ENCODE measurements at places on chromosomes 7 and 10.
A peak's percentile ranks its signal among the peaks of the same experiment; 100 is the strongest.

DNA sequence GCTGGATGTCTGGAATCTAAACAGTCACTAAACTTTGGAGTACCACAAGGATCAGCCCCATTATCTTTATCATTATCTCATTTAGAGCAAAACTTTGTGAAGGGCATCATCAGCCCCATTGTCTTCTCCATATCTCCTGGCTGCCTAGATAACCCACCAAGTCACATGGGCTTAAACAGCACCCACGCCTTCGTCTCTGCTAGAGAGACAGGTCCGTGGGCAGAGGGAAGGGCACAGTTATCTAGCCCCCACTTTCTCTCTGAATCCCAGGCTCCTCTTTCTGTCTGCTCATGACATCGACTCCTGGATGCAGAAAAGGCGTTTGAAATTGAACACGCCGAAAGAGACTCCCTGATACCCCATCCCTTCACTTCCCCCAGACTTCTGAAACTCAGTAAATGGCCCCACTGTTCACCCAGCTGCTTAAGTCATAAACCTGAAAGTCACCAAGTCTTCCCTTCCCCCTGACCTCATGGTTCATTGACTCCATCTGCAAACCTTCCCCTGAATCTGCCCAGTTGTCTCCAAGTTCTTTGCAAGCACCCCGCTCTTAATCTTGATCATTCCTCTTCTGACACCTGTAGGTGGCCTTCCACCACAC, 20.9 kb upstream of the PARD3 start:
- DNase-seq = no peak

DNA sequence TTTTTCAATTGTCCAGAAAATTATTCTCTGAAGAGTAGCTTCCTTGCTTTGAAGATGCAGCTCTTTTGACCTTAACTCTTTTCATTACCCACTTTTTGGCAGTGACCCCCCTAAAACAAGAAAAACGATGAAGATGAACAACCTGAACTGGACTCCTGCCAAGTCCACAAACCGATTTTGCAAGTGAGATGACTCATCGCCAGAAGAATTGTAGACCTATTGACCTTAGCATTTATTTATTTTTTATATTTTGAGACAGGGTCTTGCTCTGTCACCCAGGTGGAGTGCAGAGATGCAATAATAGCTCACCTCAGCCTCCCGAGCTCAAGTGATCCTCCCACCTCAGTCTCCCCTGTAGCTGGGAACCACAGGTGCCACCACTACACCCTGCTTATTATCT, 859.2 kb downstream of the GATA3 start:
- DNase-seq = no peak

DNA sequence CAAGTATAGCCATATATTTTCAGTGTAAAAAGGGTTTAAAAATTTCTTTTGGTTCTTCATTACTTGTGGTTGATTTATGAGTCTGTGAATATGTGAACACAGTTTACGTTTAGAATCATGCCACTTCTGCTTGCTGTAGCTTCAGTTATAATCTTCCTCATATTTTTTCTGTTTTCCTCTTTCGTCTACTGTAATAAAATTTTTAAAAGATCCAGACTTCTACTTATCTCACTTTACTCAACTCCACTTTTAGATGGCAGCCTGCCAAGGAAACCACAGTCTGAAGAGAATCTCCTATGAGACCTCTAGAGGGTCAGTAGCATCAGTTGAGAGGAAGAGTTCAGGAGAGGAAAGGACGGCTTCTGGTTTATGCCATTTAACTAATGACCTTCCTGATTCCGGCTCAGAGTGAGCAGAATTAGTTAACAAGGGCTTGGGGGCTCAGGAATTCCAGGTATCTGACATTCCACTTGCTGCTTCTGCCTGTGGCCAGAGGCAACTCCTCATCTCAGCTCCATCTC, 21.4 kb downstream of the CREB5 start:
- DNase-seq = no peak

- no peak for DNase-seq
Observed at GRCh38 chr10:26368463-26368862, 69.7 kb upstream of the APBB1IP start.

DNA sequence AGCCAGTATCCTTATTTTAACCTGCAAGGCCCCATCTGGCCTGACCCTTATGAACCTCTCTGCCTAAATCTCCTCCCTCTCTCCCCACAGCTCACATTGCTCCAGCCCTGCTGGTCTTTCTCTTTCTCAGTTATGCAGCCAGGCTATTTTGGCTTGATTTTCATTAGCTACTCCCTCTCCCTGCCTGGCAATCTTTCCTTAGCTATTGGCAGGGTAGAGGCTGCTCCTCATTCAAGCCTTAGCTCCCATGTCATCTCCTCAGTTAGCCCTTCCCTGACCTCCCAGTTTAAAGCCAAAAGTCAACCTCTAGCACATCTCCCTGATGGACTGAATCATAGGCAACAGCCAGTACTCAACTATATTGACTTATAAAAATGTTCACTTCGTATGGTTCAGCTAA, 214.4 kb upstream of the CELF2 start:
- no peak for DNase-seq

DNA sequence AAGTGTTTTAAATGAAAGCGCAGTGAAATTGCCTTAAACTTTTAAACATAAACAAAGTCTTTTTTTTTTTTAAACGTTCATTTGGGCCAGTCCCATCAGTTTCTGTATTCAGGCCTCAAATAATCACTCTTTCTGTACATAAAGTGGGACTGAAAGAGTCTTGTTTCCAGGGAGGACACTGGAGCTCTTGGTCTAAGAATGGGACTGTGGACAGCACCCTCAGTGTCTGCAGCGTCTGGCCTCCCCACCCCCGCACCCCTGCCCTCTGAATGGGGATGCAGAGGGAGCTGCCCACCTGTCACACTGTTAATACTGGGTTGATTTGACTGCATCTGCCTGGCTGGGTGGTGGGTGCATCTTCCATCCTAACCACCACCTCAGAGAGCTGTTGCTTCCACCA, 5.2 kb downstream of the ZNF365 start:
- no peak for DNase-seq

DNA sequence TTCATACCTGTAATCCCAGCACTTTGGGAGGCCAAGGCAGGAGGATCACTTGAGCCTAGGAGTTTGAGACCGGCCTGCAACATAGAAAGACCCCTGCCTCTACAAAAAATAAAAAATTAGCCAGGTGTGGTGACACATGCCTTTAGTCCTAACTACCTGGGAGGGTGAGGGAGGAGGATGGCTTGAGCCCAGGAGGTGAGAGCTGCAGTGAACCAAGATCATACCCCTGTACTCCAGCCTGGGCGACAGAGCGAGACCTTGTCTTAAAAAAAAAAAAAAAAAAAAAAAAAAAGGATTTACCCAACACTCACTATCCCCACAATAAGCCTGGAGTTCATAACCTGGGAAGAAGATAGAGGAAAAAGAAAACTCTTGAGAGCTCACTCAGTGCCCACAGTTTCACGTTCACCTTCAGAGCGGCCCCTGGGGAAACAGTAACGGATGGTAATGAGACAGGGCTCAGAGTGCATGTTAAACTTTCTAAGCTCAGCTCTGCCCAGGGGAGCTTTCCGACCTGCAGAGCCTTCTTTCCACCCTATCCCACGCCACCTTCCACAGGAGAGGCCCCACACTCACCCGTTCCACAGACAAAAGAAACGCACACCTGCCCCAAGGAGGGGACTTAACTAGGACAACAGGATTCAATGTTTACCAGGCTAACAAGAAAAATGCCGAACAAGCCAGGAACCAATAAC, 259.8 kb upstream of the KLF14 start:
- no peak for DNase-seq

GRCh38 chr7:29276199-29276598, 81.6 kb downstream of the CHN2 start:
- DNase-seq = no peak

DNA sequence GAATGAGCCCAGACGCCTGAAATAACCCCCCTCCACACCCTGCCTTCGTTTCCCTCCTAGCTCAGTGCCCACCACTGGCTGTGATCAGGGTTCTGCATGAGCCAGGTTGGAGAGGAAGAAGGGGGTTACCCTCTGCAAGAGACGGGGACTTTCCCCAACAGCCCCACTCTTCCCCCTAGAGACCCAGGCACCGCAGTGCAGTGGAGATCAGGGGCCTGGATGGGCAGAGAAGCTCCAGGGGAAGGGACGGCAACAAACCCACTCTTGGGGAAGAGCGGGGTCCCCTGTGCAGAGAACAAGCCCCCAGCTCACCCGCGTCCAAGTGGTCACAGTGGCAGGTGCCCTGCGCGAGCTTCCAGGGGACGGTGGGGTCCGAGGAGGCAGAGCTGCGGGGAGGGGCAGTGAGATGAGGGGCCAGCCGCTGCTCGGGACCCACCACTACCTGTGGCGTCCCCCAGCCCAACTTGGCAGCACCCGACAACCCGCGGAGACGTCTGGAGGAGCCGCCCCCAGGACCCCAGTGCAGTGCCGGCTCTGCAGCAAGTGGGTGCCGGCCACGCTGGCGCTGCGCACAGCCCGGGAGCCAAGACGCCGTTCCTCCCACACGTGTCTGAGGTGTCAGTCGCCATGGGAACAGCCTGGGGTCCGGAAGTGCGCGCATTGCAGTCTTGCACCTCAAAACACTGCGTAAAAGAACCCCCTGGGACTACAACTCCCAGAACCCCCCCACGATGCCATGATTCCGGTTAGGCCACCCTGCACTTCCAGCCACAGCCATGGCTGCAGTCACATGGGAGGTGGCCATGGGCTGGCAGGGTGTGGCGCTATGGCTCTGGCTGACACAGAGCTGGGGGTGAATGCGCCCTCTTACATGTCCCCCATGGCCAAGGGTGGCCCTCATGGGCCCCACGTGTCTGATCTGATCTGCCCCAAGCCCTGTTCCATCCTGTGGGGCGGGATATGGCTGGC, 45.8 kb upstream of the WIPI2 start:
- no peak for DNase-seq

- DNase-seq = no peak
Observed at GRCh38 chr7:22728401-22729029, 1.5 kb downstream of the IL6 start.

GRCh38 chr10:54063514-54063913, 737.5 kb downstream of the PCDH15 start:
- no peak for DNase-seq

- DNase-seq = no peak
Observed at GRCh38 chr10:3871424-3871996, 86.5 kb upstream of the KLF6 start.

DNA sequence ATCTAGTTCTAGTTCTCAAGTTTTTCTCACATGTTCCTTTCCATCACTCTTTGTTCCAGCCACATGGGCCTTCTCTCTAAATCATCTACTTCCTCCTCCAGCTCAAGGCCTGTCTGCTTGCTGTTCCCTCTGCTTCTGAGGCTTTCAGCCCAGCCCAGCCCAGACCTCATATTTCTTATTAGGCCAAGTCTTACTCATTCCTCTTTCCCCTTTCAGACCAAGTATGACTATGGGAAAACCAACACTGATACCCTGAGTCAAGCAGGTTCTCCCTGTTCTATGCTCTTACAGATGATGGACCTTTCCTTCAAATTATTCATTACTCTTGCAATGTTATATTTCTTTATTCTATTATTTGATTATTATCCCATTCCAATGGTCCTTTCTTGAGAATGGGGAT, 80.3 kb upstream of the SEM1 start:
- no peak for DNase-seq

GRCh38 chr7:32071466-32072091, 1.4 kb upstream of the PDE1C start:
- no peak for DNase-seq

- no peak for DNase-seq
Observed at GRCh38 chr7:155538293-155538692, 8.1 kb downstream of the CNPY1 start.

GRCh38 chr7:124071843-124072242, 39.0 kb upstream of the TMEM229A start:
- no peak for DNase-seq

DNA sequence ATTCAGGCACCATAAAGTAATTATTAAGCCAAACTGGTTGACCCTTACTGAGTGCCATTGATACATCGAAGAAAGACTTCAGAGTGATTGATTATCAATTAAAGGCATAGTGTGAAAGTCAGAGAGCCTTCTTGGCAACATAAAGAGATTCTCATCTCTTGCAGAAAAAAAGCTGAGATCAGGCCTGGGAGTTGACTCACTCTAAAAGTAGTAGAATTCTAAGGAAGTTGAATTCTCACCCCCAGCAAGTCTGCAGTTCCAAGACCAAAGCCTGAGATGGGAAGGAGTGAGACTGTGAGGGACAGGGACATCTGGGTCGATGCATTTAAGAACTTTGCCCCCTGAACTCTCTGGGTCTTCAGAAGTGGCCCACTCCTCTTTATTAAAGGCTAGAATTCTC, 21.6 kb upstream of the ERCC6 start:
- DNase-seq = no peak

GRCh38 chr10:72740528-72740927, 48.6 kb downstream of the MCU start:
- DNase-seq = peak; percentile 51

- no peak for DNase-seq
Observed at GRCh38 chr10:33234831-33235237, 99.6 kb downstream of the NRP1 start.

- DNase-seq = no peak
Observed at GRCh38 chr7:149414745-149415390, 46.0 kb downstream of the ZNF777 start.

DNA sequence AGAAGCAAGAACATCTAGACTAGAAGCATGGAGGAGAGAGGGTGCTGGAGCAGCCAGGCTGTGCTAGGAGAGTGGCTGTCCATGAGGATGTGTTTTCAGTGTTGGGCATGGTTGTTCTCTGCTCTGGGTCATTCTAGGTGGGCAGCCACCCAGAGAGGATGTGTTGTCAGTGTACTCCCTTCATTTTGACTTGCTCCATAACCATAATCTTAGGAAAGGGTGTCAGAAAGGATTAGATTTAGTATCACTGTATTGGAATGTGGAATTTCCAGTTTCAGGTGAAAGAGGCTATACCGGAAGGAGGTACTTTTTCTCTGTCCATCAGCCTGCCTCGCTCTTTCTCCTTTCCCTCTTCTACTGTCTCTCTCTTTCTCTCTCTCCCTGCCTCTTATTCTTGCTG, 474.5 kb upstream of the PODXL start:
- DNase-seq = no peak

DNA sequence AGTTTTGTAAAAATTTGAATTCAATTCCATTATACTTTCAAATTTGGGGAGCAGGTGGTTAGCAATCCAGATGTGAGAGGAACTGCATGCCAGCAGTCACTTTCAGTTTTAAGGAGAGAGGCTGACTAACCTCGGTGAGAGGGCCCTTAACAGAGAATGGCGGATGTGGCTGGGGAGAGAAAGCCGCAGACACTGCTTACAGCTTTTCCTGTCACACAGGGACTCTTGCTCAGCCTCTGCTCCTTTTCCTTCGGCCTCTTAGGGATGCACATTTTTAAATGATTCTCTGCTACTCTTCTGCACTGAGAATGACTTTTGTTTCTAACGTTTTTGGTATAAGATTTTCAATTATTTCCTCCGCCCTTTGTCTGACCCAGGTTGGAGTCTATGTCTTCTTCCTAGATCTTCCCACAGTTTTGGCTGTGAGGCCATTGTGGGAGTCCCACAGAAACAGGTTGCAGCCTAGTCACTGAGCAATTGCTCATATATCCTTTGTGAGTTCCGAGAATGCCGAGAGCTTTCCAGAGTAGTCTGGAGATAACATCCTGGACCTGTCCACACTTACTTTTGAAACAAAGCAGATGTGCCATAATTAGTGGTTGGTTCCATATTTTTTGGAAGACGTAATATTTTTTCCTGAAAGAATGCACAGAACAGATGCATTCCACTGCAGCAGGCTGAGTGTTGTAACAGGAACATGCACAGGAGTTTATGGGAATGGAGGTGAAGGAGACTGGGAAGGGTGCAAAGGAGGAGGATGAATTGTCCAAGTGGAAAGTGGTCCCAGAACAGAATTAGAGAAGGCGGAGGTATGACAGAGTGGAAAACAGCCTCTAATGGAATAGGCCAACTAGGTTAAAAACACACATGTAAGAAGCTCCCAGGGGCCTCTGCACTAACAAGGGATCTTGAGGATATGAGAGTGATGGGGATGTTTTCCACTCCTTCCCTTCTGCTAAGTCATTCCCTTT, 168.0 kb upstream of the ZNF32 start:
- DNase-seq = no peak

Measured in Caco-2 (cell line).